ENCODE measurements at places on chromosomes 1 and 21.

DNA sequence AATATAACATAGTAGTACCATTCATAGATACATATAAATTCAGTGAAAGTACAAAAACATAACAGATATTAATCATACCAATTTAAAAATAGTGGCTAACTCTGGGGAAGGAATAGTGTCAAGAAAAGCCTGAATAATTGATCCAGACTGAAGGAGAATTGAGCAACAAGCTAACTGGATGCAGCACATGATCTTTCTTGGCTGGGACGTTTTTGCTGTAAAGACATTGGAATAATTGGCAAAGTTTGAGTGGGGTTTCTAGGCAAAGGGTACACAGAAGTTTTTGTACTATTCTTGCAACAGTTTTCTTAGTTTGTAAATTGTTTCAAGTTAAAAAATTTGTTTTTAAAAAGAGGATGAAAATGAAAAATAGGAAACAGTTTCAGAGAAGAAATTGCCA, 2.6 kb upstream of the SH3GLB1 start:
- DNase-seq = no peak

DNA sequence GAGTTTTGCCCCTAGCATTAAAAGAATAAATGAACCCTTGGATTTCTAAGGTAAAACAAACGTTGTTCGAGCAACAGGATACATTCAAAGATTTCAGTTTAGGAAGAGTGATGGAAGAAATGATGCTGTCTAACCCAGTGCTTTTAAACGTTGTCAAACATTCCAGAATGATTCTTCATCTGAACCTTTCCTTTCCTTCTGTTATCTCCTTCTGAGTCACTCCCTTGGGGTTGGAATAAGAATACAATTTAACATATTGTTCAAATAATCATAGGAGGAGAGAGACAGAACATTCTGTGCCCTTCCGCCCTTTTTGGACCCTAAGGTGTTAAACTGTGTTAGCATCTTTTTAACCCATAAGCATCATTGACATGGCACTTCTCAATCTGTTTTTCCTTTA, 61.1 kb upstream of the RCOR3 start:
- no peak for DNase-seq

GRCh38 chr21:35575280-35575915, 484.9 kb downstream of the SETD4 start:
- DNase-seq = no peak

DNA sequence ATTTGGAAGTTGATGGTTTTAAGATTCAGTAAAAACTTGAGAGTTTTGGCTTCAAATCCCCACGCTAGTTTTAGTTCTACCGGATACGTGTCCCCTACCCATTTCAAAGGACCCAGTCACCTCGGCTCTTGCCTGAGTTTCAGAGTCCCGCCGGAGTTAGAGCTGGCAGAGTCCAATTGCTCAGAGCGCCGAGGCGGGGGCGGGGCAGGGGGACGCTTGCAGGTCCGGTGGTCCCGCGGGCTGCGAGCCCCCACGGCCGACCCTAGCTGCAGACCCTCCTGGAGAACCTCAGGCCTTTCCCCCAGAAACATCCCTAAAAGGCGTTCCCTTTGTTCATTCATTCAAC, 765 bp upstream of the VPS45 start:
- DNase-seq = peak; percentile 69

DNA sequence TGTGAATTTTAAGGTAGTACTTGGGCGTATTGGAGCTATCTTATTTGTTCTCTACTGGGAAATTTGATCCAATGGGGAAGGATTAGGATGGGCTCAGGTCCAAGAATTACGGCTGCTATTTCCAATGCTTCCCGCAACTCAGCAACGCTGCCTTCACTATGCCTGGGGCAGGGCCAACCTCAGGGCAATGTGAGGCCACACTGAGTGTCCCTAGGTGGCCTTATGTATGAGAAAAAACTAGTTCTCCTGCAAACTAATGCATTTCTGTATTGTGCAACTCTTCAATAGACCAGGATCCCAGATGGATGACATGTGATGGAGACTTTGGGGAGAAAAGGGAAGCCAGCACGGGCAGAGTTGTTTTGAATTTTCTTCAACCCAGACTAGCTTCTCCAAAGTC, 168.1 kb downstream of the DUSP10 start:
- no peak for DNase-seq

DNA sequence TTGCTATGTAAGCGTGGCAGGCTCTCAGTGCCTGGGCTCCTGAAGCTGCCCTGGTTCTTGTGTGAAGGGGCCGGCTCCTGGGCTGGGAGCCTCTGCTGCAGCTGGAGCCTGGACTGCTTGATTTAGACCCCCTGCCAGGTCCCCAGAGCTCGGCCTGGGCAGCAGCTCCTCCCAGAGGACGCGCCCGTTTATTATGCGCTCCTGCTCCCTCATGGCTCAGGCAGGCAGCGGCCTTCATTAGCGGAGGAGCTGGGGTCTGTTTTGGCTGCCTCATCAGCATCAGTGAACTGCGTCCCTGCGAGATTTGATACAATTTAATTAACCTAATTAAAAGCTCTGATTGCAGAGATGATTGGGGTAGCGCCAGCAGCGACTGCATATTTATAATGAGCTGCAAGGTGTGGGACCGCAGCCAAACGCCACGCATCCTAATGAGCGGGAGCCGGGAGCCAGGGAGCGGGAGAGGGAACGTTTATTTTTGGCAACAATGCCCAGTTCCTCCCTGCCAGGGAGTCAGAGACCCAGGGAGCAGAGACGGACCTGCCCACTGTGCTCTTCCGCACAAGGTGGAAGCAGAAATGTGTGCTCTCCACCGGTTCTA, 16.6 kb downstream of the UTP11 start:
- DNase-seq = peak; percentile 68

- no peak for DNase-seq
Observed at GRCh38 chr1:7993593-7994479, 32.3 kb downstream of the ERRFI1 start.

GRCh38 chr1:230425252-230426091, 660 bp downstream of the PGBD5 start:
- DNase-seq = no peak

DNA sequence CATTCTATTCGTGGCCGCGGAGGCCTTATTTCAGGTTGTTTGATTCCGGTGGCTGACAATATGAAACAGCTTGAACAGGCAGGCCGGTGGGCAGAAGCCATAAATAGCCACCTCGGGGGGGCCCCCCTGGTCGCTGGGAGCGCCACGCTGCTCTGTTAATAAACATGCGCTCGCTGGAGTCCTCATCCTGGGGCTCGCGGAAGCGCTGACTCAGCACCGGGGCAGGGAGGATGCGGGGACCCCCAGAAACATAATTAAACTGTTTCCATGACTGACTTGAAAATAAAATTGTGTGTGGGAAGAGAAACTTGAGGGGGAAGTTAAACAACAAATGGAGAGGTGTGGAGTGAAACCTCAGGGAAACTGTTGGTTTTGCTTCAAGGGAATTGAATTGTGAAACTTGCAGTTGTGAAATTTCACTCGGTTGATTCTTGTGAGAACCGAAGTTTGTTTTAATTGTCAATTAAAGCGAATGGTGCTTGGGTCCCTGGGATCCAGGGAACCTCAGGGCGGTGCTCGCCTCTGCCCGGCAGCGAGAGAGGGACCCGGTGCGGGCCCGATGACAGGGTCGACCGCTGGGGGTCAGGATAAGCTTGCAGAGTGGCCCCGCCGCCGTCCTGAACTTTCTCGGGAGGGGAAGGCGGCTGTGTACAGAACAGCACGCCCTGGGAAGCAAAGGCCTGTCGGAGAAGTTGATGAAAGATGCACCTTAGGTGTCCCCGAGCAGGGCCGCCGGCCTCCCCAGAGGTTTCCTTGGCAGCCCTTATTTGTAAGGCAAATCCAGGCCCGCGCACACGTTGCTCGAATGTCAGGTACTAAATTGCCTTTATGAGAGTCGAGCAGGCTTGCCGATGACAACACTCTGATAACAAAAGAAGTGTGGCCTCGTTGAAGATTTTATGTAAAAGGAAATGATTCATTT, 176.9 kb upstream of the LMO4 start:
- no peak for DNase-seq

DNA sequence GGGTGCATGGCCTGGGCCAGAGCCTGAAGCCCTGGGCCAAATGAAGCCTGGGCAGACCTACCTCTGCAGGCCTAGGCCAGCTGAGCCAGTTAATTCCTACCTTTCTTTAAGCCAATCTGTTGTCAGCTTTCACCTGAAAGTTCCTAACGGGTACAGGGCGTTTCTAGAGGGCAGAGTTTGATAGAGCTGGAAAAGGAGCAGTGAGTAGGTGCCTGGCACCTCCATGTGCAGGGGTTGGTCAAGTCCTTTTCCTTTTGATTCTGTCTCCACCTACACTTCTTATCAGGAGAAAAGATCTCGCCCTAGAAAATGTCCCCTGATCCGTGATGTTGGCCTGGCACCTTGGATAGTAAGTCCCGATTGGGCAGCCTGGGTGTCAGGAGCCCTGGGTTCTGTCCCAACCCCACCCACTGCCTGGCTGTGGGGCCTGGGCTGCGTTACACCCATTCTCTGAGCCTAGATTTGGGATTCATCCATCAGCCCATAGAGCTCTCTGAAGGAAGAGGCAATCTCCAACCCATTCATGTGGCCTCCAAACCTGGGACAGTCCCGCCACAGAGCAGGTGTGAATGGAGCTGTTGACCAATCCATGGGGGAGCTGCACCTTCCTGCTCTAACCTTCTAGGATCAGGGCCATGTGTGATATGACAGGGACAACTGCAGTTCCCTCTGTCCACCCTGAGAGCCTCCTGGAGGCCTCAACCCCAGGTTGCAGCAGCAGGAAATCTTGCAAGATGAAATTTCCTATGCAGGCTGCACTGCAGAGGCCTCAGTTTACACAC, 304.3 kb downstream of the MATN1 start:
- DNase-seq = no peak

DNA sequence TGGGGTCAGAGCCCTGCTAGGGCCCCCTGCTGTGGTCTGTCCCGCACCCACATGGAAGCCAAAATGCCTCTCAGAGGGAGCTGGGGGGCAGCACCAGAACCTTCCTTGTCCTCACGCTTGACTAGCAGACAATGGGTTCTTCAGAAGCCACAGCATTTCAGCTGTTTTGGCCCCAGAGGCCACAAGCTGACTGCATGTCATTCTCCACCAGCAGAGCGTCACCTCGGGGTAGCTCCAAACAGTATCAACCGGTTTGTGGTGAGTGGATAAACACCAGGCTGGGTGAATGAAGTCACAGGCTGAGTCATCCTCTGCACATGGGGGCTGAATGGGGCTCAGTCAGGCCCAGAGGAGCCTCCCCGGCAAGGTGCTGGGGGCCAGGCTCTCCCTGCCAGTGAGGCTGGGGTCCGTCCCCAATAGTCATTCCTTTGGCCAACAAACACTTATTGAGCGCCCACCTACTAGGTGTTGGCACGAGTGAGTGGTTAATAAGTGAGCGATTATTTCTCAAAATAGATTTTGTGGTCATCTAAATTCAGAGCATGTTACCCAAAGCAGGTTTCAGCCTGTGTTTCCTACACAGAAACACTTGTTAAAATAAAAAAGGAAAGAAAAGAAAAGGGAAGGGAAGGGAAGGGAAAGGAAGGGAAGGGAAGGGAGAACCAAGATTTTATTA, 9.1 kb downstream of the OLIG1 start:
- no peak for DNase-seq

GRCh38 chr1:63557365-63557987, 34.2 kb downstream of the EFCAB7 start:
- no peak for DNase-seq

DNA sequence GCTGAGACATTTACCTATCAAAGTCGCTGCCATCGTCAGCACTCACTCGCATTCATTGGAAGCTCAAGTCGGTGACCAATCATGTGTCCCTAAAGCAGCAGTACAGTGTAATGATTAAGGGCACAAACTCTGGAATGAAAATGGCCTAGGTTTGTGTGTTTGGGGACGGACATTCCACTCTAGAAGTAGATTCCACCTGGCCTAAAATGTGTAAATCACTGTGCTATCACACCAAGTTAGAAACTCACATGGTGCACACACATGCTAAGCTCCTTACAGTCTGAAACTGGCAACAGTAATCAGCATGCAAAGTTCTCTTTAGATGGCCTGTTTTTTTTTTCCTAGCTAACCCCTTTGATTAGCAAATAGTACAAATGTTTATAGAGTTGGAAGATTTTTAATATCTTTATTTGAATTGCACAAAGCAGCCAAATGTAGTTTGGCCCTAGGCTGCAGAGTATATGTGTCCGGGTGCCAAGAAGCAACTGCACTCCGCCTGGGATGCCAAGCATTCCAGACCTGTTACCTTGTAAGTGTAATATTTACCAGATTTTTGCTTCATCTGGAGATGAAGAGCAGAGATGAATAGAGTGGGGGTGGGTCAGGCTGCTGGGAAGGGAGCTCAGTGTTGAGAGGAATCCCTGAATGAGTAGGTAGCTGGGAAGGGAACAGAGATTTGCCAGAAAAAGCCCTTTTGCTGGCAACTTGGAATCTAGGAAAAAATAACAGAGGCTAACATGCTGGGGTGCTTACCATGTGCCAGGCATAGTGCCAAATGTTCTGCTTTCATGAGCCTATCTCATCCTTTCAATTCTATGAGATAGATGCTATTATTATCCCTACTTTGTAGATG, 35.2 kb downstream of the TGFB2 start:
- no peak for DNase-seq

DNA sequence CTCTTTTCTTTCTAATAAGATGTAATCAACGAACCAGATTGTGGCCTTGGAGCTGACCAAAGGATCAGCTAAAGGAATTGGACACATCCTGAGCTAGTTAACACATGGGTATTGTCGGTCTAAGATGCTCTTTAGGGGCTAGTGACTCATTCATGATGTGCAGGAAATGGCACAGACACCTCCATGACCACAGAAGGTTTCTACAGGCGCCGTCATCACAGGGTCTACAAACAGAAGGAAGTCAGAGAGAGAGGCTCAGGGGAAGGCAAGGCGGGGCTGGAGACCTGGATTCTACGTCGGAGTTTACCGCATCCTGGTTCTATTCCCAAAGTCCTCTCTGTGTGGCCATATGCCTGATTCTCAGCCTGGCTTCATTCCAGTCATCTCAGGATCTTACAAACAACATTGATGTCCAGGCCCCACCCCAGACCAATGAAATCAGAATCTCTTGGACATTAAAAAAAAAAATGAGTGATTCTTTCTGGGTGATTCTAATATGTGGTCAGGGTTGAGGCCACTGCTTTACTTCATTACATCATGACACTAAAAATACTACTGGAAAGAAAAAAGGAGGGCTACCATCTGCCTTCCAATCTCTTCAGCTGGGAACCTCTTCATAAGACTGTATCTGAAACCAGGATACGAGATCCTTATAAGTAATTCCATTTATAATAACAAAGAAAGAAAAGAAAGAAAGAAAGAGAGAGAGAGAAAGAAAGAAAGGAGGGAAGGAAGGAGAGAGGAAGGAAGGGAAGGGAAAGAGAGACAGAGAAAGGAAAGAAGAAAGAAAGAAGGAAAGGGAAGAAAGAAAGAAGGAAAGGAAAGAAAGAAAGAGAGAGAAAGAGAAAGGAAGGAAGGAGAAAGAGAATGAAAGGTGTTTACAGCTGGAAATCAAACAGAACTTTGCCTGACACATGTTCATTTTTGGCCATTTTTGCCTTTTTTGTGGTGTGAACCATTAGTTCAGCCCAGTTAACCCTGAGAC, 11.6 kb upstream of the KCNJ15 start:
- DNase-seq = no peak

GRCh38 chr1:212261361-212261929, 23.8 kb upstream of the PPP2R5A start:
- no peak for DNase-seq
